ENCODE measurements at places on chromosomes 7 and 10.

DNA sequence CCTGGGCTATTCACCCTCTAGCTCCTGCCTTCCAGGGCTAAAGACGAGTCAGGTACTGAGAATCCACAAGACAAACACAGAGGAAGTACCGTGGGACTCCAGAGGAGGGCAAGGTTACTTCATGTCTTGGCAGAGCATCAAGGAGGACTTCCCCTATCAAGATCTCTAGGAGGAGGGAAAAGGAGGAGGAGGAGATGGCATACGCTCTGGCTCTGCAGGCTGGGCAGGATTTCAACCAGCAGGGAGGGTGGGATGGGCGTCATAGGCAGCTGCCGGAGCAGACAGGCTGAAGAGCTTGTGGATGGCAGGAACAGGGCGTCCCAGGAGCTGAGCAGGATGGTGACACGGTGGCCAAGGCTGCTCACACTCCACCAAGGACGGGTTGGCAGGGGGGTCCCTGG, 21.3 kb downstream of the MDH2 start:
- DNase-seq = no peak

DNA sequence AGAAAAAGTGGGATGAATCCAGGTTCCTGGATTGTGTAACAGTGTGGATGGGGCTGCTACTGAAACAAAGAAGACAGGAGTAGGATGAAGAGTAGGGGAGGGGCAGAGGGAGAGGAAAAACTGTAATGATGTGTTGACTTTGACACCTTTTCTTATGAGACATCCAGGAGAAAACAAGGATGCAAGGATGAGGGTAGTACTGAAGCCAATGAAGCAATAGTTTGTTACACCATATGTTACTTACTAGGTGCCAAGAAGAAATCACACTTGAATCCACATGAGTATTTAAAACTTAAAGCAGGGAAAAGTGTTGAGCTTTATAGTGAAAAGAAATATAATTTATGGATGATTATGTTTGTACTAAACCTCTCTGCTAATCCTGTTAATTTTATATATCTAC, 420.6 kb downstream of the ARL4A start:
- no peak for DNase-seq

GRCh38 chr7:103025341-103025740, 49.3 kb downstream of the FBXL13 start:
- DNase-seq = no peak

DNA sequence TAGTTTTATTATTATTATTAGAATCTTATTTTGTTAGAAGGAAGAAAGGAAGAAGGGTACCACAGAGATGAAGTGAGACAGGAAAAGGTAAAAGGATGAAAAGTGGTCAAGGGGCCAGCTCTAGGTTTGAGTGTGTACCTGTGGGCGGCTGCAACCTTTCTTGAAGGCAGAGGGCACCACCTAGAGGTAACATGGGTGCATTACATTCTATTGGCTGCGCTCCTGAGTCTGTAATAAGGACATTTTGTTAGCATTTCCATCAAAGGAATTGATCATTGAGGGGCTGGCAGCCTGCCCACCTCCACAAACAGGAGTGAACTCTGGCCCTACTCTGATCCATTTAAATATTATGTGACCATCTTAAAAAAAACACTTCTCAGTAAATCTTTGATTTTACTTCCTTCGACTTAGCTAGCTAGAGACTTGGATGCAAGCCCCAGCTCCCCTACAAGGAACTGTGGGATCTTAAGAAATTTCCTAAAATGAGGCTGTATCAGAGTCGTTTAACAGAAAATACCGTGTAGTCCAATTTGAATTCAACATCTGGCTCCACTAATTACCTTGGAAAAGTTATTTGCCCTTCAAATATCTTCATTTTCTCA, 610.4 kb downstream of the IPMK start:
- DNase-seq = no peak

Measured in stimulated activated CD8-positive, alpha-beta memory T cell treated with anti-CD3 and anti-CD28 coated beads, Interleukin-15, amount 100 ng/mL, for 24 hours (primary cell).